Activated naive CD4-positive, alpha-beta T cell (primary cell): ENCODE measurements at places on chromosomes 2 and 18.

- no peak for DNase-seq
Measured at GRCh38 chr2:18599509-18600254, 10.3 kb upstream of the NT5C1B start.

GRCh38 chr2:200592406-200593075 lies 6.7 kb downstream of the AOX1 start:
- DNase-seq, result no peak

DNA sequence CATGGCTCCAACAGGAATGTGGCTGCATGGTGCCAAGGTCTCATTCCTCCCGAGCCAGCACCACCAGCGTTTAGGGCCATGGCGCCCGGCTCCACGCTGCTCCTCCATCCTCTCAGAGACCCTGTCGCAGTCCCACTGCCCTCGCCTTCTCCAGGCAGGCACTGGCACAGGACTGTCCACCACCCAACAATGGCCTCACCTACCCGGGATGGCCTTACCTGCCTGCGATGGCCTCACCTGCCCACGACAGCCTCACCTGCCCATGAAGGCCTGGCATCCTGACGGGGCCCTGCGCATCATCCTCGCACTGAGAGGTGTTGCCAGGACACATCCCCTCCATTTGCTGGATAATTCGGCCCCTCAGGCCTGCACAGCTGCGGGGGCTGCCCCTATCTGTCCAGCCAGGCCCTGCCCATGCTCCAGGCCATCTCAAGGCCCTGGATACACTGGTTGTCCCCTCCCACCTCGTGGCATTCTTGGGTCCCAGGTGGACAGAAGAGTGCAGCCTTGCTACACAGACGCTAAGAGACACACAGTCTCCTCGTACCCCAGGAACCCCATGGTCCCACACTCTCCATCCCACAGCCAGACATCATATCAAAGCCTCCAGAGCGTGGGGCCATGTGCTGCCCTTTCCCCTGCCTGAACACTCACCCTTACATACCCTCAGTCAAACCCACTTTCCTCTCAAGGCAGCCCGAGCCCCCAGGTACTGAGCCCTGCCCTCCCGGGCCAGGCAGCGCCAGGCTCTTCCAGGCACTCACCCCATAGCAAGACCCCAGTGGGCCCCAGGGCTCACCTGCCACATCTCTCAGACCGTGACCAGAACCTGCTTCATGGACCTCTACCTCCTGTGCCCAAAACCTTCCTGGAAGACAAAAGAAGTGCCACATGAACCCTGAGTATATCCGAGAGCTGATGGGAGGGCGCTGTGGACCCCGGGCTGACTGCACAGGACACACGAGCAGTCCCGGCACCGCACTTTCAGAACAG lies 268.6 kb downstream of the EIPR1 start:
- DNase-seq, result no peak

DNA sequence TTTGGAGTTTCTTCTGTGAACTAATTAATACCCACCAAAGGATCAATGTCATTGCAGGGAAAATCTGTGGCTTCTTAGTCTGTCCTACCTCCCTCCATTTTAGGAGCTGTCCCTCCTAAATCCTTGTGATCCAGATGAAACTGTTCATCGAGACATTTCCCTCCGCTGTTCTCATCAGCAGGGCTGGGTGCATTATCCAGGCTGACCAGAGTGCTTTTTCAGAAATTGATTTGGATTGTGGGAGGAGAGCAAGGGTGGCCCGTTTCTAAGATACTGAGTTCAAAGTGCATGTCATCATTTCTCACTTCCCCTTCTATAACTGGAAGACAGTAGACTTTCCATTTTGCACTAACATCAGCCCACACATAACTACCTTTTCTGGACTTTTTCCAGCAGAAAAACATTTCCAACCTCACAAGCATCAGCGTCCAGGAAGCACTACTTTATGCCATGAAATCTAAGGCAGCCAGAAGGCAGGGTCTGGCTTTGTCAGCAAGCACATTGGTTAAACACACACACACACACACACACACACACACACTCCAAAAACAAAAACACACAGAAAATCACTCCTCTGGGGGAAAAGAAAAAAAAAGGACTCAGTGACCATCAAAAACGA lies 94.1 kb downstream of the ANKRD44 start:
- DNase-seq, result no peak

DNA sequence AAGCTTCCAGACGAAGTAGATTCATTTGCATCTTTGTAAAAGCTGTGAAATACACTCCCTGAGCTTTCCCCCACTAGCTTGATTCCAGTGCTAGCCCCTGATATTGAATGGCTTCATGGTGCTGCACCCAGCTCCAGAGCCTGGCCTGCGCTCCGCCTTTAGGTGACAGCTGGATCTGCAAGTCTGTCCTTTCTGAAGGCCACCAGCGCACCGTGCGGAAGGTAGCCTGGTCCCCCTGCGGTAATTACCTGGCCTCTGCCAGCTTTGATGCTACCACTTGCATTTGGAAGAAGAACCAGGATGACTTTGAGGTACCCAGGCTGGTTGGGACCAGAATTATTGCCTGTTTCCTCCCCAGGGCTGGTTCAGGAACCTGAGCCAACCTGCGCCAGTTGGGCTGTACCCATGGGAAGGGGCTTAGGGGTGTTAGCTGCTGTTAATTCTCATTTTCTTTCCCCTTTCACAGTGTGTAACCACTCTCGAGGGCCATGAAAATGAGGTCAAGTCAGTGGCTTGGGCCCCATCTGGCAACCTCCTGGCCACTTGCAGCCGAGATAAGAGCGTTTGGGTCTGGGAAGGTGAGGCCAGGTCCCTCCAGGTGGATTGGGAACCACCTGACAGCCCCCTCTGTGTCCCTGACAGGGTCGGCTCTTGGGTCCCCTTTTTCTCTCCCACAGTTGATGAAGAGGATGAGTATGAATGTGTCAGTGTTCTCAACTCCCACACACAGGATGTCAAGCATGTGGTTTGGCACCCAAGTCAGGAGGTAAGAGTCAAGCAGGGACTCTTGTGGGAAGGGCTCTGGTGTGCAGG lies 1.3 kb downstream of the CIAO1 start:
- DNase-seq, result no peak

- DNase-seq, result no peak
Measured at GRCh38 chr18:3269241-3269913, 7.4 kb downstream of the MYL12B start.

DNA sequence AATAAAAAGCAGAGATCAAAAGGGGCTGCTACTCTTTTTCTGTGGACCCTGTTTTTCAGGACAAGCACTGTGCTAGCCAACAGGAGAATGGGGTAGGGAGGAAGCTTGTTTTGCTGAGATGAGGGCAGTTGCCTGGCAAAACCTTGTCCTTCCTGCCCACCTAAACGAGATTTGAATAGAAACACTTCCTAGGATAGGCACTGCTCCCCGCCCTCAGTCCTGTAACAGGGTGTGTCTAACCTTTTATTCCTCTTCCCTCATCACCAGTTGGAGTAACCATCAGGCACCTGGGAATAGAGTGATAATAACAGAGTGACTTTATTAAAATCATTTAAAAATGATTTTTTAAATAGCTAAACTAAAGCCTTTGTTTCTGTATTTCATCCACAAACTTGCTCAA lies 368.8 kb downstream of the LNPK start:
- DNase-seq, result no peak

DNA sequence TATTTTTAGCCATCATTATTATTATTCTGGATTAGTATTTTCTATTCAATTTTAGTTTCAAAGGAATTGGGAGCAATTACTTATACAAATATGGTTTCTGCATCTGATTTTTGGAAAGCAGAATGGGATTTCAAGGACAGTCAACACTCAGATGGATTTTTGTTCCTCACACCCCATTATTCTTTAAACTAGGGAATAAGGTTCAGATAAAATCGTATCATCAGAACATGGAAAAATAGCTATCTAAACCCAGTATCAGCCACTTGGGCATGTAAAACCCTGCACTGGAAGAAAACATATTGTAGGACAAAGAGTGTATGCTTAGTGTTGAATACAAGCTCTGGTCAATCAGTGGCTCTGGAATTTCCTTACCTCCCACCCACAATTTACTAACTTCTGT lies 452.5 kb downstream of the ZNF516 start:
- DNase-seq, result no peak

GRCh38 chr2:237647176-237648015 lies 20.0 kb downstream of the LRRFIP1 start:
- DNase-seq, result no peak

DNA sequence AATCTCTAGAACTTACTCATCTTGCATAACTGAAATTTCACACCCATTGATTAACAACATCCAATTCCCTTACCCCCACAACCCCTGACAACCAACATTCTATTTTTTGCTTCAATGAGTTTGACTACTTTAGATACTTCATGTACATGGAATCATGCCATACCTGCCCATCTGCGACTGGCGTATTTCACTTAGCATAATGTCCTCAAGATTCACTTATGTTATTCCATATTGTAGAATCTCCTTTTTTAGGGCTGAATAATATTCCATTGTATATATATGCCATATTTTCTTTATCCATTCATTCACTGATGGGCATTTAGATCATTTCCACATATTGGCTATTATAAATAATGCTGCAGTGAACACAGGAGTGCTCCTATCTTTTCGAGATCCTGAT lies 13.8 kb downstream of the CTAGE1 start:
- no peak for DNase-seq

GRCh38 chr2:26035090-26035743 lies 1.3 kb downstream of the RAB10 start:
- no peak for DNase-seq

GRCh38 chr18:1708006-1708405 lies 803.3 kb downstream of the ADCYAP1 start:
- no peak for DNase-seq

DNA sequence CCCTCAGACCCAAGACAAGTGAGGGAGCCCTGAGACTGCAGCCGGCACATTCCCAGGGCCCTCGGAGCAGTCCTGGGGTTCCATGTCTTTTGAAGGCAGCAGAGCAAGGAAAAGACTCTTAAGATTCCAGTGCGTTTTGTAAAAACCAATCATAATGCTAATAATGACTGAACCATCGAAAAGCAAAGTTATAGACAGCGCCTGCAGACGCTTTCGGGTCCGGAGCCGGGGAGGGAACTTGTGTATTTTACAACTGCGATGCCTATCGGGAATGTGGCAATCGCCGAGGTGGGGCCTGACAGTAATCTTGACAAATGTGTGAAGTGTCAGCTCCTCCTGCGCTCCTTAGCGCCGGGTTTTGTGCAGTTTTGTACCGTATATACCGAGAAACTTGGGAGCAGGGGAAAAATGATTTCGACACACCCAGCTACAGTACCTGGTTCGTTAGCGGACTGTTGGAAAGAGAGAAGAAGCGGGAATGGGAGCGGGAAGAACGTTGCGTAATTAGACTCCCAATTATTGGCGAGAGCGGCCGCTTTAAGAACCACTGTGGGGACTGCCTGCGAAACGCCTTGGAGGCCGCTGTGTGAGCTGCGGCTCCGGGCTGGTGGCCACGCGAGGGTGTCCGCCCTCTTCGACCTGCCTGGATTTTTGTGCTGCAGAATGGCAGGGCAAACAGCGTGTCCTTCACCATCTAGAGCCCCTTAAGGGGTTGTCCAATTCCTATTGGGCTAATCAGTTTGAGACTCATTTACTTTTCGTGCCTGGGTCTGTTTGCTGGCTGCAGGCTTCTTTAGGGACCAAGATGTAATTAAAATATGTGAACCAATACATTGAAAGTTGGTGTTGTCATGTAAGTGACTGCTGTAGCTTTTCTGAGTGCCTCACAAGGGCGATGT lies 2.4 kb downstream of the EPAS1 start:
- no peak for DNase-seq

DNA sequence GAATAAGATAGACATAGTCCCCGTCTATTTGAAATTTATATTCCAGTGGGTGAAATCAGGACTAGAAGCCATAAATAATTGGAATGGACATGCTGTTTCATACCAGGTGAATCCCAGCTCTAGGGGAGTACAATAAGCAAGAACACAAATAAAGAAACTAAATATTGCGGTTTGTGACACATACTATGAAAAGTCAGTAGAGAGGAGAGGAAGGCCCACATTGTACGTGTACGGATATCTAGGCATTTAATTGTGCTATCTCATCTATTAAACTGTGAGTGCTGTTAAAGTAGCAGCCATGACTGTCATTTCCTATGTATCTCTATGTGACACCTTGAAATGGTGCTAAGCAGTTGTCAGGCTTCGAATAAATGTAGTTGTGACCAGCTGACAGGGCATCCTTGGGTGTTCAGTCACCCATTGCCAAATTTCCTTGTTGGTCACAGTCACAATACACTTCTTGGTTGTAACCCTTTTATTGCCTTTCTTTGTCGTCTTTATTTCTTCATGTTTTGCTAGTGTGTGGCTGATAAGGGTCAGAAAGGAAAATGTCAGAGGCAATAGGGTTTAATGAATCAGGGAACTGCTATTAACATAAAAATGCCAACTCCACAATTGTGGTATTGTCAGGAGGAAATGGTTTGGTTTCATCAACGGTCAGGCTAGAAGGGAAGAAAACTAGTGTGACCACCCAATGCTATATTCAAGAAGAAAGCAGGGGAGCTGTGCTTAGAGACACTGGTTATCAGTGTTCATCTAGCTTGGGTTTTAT lies 31.5 kb downstream of the CPO start:
- DNase-seq, result no peak

GRCh38 chr2:141534666-141535362 lies 596.0 kb downstream of the LRP1B start:
- DNase-seq, result no peak
